Fibroblast of lung (primary cell): ENCODE measurements at places on chromosomes 3 and 15. TPM values are rescaled to one million over a fixed set of nuclear protein-coding genes. Genes with fewer than 3 reads are reported as not detected.

GRCh38 chr15:93033434-93034045 lies 55.5 kb downstream of the RGMA start:
- DNase-seq = no peak

DNA sequence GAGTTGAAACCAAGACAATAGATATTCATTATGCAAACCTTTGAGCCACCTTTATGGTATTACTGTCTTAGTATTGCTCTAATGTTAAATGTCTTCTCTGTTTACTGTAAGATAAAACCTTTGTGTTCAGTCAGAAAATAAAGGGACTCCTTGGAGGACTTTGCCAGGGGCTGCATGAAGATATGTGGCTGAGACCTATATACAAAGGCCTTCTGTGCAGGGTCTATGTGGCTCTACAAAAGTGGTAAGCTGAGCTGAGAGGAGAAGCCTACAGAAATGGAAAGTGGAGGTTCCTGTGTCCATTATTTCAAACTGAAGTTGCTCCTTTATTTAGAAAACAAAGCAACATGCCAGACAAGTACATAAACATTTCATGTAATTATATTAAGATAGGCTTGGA lies 131.5 kb downstream of the FNDC3B start:
- no peak for DNase-seq

DNA sequence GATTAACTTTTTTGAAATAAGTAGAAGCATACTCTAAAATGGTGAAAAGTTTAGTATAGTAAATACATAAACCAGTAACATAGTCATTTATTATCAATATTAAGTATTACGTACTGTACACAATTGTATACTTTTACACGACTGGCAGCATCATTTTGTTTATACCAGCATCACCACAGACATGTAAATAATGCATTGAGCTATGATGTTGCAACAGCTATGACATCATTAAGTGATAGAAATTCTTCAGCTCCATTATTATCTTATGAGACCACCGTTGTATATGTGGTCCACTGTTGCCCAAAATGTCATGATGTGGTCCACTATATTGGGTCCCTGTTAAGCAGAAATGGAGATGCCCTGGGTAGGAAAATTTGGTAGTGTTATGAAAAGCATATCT lies 51.3 kb downstream of the DRD3 start:
- no peak for DNase-seq

- no peak for DNase-seq
These were observed 153.2 kb upstream of the THBS1 start for GRCh38 chr15:39427705-39428104.

- DNase-seq = no peak
These were observed 543.6 kb downstream of the EDEM1 start for GRCh38 chr3:5731100-5731499.

DNA sequence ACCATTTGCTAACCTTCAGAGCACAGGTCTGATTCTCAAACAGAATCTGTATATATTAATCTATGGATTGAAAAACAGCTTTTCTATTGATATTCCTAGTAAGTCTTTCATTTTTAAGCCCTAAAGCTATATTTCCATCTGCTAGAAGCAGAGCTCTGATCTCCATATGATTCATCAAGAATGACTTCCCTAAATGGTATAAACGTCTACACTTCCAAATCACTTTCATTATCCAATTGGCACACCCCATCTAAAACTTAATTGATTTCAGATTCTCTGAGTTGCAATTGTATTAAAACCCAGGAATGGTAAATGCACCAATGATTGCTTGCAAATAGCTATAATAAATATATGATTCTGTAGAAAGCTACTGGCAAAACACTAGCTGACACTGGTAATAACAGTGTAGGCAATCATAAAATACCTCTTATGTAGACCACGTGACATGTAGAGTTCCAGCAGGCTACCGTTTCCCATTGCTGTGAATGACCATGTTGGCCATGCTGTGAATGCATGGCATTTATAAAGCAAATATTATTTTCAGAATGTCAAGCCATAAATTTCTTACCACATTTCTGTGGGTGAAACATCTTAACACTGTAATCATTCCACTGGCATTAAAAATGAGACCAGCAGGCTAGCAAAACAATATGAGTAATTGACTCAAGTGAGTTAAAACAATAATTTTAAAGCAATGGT lies 226.0 kb downstream of the ZMAT3 start:
- DNase-seq = peak; percentile 50

DNA sequence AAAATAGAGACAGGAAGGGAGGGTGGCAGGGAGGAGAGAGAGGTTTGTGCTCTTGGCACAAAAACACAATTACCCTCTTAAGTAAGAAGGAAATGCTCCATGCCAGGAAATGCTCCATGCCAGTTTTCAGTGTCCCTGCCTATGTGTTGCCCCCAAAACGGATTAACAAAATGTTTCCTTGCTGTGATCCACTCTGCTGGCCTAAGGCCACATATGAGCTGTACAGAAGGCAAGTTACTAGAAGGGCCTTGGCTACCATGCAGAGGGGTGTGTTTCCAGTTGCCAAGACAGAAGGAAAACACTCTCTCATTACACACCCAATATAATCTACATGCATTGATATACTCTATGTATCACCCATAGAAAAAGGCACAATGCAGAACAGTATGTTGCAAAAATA lies 98.2 kb upstream of the PTPRG start:
- DNase-seq = no peak

GRCh38 chr3:144556392-144556791 lies 584.8 kb downstream of the DIPK2A start:
- DNase-seq = peak; percentile 64

DNA sequence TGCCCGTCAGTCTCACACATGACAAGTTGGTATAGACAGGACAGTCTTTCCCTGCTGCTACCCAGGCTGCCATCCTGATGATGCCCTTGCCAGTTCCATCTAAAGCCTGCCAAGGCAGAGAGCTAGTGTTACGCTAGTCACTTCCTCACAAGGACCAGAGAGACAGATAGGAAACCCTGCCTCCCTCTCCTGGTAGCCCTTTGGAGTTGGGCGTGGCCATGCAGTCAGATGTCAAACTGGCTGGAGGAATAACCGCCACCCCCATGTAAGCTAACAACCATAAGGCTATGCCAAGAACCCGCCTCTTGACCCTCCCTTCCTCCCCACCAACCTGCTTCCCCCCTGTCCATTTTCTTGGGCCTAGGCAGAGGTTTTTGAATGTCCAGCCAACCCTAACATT lies 2.8 kb downstream of the TMEM115 start:
- no peak for DNase-seq

DNA sequence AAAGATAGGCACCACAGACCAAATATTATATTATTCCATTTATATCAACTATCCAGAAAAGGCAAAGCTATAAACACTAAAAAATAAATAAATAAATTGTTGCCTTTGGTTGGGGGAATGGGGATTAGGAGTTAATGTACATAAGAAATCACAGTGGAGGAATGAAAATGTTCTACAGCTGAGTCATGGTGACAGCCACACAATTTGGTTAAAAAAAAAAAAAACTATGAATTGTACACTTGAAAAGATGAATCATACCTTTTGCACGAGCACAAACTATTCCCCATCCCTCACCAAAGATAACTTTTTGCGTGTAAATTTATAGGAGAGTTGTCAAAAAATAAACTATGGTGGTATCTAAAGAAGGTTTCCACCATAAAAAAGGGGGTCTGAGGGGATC lies 103.2 kb downstream of the TBC1D5 start:
- DNase-seq = peak; percentile 77

- DNase-seq = peak; percentile 58
These were observed 1037.0 kb upstream of the CFAP20DC start for GRCh38 chr3:60086811-60087210.

DNA sequence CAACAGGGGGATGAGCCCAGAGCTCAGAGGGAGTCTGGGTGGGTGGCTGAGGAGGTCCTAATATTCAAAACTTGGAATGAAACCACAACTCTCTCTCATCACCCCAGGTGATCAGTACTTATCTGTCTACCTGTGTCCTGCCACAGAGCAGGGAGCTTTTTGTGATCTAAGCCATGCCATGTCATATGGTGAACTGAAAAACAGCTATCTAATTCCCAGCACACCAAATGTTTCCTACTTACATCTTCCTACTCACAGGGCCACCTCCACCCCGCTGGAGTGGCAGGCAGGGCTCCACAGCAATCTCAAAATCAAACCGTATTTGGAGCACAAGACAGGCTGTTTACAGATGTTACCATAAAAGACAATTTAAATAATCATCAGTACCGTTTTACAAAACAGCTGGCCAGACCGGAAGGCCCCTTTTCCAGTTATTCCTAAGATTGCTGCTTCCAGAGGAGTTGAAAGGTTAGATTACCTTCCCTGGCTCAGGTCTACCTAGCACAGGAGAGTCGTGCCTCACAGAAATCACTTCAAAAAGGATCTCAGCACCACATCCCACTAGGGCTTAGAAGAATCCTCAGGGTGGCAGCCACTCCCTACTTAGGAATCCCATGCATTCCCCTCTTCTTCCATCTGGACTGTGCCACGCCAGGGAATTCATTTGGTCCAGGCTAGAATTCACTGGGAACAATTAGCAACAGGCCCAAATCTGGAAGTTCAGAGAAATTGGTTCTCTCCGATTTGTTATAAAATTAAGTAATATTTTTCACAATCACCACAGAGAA lies 226.6 kb upstream of the IL12A start:
- peak; percentile 63 for DNase-seq

DNA sequence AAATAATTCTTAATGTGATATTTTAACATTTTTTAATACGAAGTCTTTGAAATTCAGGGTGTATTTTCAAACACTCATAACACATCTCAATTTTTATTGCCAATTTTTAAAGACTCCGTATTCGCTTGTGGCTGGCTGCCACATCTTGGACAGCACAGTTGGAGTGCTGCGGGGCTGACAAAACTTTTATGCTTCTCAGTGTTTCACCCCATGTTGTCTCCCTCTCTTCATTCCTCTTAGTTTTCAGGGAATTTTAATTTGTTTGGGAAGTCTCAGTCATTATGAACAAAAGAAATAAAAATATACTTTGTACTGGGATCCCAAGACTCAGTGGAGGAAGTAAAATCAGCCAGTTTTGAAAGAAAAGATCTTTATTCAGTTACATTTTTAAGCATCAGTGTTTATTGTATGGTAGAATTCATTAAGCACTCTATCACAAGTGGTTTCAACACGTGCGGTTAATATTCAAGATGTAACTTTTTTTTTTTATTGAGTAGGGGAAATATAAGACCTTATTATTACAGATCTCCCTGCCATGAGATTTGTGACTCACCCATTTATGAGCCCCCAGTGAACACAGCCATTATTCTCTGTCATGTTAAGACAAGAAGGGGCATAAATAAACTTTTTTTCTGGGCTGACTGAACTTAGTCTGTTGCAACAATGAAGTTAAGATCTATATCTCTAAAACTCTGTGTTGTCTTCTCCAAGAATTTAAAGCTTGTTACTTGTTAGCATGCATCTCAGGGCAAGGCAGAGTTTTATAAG lies 26.8 kb downstream of the KAT2B start:
- DNase-seq = no peak

GRCh38 chr3:20683910-20684309 lies 497.9 kb upstream of the SGO1 start:
- peak; percentile 92 for DNase-seq

GRCh38 chr3:42683875-42684598 lies 1.3 kb upstream of the KLHL40 start:
- peak; percentile 98 for DNase-seq

DNA sequence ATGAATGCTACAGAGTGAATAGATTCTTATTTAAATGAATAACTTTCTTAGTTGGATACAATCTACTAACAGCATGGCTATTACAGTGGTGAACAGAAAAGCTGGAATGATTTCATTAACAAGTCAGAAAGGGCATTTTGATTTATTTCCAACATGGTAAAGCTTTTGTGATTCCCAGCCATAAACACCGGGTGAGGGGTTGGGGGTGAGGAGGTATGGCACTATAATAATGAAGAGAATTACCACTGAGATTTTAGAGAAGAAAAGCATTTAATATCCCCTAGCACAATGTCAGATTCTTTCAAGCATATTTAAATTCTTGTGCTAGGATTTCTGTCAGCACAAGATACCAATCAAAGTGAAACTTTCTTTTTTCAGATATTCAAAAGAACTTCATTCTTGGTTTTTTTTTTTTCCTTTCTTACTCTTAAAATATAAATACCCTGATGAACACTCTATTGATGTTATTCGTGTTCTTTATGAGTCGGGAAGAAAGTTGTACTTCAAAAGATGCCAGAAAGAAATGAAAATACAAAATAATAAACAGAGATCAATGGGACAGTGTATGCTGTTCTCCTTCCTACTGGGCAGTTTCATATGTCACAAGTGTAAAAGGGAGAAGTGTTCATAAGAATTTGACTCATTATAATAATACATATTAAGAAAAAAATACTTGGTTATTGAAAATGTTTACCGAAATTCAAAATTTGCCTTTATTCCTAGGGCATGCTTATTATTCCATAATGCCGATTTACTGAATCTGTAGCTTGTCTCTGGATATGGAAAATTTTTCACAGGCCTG lies 522.8 kb downstream of the CADM2 start:
- no peak for DNase-seq

DNA sequence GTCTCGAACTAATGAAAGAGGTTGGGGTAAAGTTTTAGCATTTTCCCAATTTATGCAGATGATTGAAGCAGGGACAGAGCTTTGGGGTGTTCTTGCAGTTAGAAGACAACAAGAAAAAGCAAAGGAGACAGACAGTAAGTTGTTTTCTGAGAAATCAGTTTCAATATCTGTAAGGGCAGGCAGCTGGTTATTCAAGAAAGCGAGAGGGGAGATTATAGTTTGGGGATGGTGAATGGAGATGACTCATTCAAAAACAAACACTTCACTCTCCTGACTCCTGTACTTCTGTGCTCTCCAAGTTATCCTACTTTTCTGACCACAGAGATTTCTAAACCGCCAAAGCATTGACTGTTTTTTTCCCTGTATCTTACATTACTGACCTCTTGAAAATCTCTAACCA lies 352.0 kb downstream of the GAP43 start:
- peak; percentile 94 for DNase-seq

DNA sequence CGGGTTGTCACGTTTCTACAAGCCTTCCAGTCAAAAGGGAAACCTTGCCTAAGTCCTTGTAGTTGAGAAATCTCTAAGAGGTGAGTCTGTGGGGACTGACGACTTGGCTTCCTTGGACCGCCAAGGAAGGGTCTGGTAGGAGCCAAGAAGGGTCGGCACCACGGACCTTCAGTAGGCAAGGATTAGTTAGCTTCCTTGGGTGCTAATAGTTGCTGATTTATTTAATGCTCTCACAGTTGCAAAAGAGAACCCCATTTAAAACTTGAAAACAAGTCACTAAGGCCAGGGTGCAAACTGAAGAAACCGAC lies 361 bp upstream of the LCMT2 start:
- no peak for DNase-seq

DNA sequence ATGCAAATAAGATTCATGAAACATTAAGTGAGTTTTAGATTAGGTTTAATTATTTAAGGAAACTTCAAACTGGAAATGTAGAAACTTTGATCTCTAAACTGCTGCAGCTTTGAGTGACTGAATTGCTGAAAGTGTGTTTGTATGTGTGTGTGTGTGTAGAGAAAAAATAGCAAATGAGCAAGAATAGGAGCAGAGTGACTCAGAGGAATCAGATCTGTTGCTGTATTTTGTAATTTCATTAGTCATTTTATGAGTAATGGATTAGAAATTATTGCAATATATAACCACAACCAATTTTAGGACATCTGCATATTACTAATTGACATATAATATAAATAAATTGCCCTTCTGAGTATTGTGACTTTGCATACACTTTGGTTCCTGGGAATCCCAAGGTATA lies 52.8 kb upstream of the SLC9A9 start:
- peak; percentile 80 for DNase-seq

- DNase-seq = no peak
These were observed 23.3 kb downstream of the PDZRN3 start for GRCh38 chr3:73601481-73601880.

RETNLB gene
- not detected in 2 replicates for total RNA-seq

GCHFR gene
- 1.8 and 2.5 TPM in 2 replicates for total RNA-seq

NUTM1 gene
- total RNA-seq = not detected in 2 replicates

FAM43A gene
- total RNA-seq = 7.2 and 8.8 TPM in 2 replicates

EBLN2 gene
- 3.0 and 3.1 TPM in 2 replicates for total RNA-seq
